Inflammatory macrophage (primary cell): ENCODE measurements at places on chromosomes 1 and 21.

- DNase-seq: no peak
These were observed 101.6 kb upstream of the TARDBP start for GRCh38 chr1:10910681-10911489.

GRCh38 chr21:37467082-37467481 is 100.5 kb downstream of the DYRK1A start:
- no peak for DNase-seq

GRCh38 chr1:225427235-225428067 is at the start of gene LBR:
TSS of gene LBR (minus strand) at chr1:225428038. CDS start at chr1:225424075, 3,963 bp downstream.
- DNase-seq: no peak

GRCh38 chr1:2445162-2445822 is 30.8 kb upstream of the PLCH2 start:
- no peak for DNase-seq

DNA sequence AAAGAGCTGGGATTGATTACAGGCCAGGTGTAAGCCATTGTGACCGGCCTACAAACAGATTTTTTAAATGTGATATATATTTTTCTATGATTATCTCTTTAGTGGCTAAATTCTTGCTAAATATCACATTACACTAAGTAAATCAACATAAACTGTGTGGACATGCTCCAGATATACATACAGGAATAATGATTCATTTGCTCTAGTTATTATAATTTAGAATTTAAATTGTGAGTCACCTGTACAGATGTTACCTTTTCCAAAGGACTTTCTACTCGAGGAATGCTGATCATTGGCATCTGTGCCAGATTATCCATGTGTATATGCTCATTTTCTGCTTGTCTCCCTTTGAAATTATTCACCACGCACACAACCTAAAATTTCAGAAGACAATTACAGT is 90.1 kb downstream of the PLPPR5 start:
- DNase-seq: no peak

DNA sequence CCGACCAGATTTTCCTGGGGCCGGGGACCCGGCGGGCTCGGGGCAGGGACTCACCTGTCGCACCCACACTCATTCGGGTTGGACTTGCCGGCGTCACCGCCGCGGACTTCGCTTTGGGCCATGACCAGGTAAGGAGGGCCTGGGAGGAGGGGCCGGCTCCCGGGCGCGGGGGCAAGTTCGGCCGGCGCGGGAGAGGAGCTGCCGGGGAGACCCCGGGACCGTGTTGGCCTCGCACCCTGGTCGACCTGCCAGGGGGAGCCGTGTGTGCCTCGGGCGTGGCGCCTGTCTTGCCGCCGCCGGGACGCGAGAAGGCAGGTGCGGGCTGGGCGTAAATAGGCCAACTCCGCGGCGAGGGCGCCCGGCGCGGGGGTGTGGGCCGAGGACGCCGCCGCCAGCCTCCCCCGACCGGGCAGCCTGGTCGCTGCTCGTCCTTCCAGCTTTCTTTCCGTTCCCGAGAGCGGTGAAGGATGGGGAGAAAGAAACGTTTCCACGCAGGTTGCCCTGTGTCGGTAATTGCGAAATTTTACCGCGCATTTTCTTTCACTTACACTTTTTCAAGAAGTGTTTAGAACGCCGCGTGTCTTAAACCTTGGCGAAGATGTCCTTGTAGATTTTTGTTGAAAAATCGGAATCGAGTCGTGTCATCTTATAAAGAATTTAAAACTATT is 558 bp downstream of the USP1 start:
- DNase-seq: peak; percentile 47

- no peak for DNase-seq
These were observed 19.9 kb downstream of the HIPK1 start for GRCh38 chr1:113949007-113949406.

DNA sequence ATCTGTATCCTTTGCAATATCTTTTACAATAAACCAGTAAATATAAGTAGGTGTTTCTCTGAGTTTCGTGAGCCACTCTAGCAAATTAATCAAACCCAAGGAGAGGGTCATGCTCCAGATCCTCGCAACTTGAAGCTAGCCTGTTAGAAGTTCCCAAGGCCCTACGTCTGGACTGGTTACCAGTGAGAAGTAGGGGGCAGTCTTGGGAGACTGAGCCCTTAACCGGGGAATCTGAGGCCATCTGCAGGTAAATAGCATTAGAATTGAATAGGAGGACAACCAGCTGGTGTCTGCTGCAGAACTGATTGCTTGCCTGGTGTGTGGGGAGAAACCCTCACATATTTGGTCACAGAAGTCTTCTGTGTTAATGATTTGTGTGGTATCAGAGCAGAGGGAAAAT is 190.5 kb downstream of the RYR2 start:
- no peak for DNase-seq

GRCh38 chr1:225710804-225711203 is 57.9 kb upstream of the ENAH start:
- no peak for DNase-seq

- DNase-seq: no peak
These were observed 324.4 kb downstream of the MATN1 start for GRCh38 chr1:30399026-30399425.

GRCh38 chr21:37793660-37794059 is 122.6 kb downstream of the KCNJ6 start:
- no peak for DNase-seq

- DNase-seq: no peak
These were observed 37.9 kb upstream of the PALMD start for GRCh38 chr1:99608058-99608457.

GRCh38 chr1:30965924-30966599 is 57.5 kb upstream of the SDC3 start:
- DNase-seq: no peak

DNA sequence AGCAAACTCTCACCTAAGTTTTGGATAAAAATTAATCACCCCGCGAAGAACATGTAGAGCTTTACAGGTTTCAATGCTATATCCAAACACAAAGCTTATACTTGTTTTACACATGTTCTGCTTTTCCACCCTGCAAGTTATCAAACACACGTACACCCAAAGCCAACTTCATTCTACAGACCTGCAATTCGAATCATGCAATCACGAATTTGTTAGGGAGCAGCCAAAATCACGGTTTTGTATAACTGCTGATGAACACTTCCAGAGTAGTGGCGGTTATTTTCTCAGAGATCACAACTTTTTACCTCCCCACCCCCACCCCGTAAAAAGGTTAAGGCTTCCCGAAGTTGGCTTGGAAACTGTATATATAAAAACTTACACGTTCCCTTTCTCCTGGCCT is 1.4 kb downstream of the HMGN1 start:
- DNase-seq: peak; percentile 3

DNA sequence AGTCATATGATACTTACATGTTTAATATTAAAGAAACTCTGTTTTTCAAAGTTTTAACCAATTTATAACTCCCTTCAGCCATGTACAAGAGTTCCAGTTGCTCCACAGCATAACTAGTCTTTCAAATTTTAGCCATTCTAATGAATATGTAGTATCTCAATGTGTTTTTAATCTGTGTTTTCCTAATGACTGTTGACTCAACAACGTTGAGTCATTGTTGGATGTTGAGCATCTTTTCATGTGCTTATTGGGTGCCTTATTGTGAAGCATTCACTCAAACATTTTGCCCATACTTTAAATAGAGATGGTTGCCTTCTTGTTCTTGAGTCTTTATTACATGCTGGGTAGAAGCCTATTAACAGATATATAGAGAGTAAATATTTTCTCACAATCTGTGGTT is 240.2 kb upstream of the LYPLAL1 start:
- DNase-seq: no peak

GRCh38 chr1:14733048-14733778 is 134.7 kb downstream of the KAZN start:
- DNase-seq: peak; percentile 38

- no peak for DNase-seq
These were observed 35.2 kb upstream of the KIRREL1 start for GRCh38 chr1:157958263-157958662.

- peak; percentile 64 for DNase-seq
These were observed 10.1 kb downstream of the H6PD start for GRCh38 chr1:9244501-9245229.

DNA sequence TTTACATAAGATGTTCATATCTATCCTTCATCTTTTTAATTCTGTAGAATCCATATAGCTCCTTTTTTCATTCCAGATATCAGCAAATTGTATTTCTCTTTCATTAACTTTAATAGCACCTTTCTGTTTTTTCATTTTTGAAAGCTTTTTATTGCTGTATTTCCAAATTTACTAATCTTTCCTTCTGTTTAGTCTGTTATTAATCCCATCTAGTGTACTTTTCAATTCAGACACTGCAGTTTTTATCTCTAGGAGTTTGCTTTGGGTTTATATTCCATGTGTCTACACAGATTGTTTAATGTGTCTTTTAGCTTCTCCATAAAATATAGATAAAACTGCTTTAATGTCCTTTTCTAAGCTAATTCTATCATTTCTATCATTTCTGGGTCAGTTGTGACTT is 37.4 kb upstream of the GUCA2A start:
- no peak for DNase-seq

- no peak for DNase-seq
These were observed 6.6 kb downstream of the LINGO4 start for GRCh38 chr1:151798571-151798970.

DNA sequence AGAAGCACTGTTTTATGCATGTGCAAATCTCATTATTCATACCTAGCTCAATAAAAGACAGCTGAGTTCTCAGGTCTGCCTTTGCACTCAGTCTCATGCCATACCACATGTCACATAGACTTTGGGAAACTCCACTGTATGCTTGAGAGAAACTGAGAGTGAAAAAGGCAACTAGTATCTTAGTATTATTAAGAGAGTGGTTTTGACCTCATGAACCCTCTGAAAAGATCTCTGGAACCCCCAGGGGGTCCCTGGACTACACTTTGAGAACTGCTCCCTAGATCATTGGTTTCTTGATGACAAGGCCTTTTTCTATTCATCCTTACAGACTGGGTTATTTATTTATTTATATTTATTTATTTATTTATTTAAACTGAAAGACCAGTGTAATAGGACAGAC is 3.7 kb upstream of the RHEX start:
- DNase-seq: no peak

GRCh38 chr1:37255136-37255795 is 219.1 kb upstream of the ZC3H12A start:
- peak; percentile 2 for DNase-seq

GRCh38 chr21:20968391-20968790 is 29.8 kb upstream of the NCAM2 start:
- DNase-seq: no peak

GRCh38 chr21:25625036-25625435 is 14.0 kb upstream of the JAM2 start:
- DNase-seq: no peak

GRCh38 chr21:34534522-34534921 is 22.5 kb upstream of the KCNE1 start:
- peak; percentile 88 for DNase-seq

GRCh38 chr1:167059045-167059808 is 30.9 kb downstream of the GPA33 start:
- peak; percentile 76 for DNase-seq

- no peak for DNase-seq
These were observed 1.3 kb downstream of the GPA33 start for GRCh38 chr1:167088746-167089417.

GRCh38 chr1:38207906-38208305 is 161.3 kb upstream of the POU3F1 start:
- no peak for DNase-seq

GRCh38 chr1:188669728-188670382 is 1807.8 kb downstream of the BRINP3 start:
- no peak for DNase-seq

- DNase-seq: no peak
These were observed 22.3 kb downstream of the MECR start for GRCh38 chr1:29208442-29208841.

DNA sequence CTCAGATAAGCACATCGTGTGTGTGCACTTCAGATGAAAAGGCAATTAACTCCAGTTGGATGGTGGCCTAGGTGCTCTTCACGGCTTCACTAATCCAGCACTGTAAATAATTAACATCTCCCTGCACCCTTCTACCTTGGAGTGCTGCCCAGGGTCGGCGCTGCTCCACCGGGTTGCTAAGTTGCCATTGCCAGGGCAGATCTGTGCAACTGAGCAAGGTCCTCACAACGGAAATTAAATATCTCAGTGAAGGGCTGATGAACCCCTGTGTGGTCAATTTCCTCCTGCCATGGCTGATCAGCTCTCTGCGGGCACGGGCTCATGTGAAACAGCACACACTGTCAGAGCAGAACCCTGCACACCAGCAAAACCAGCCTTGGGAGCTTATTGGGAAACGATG is 63.2 kb downstream of the SYDE2 start:
- no peak for DNase-seq

GRCh38 chr1:46948629-46949416 is 7.5 kb upstream of the CYP4A11 start:
- DNase-seq: no peak

GRCh38 chr1:213826891-213827290 is 160.9 kb upstream of the PROX1 start:
- no peak for DNase-seq
